ENCODE measurements at places on chromosomes 2 and 18. TPM values are rescaled to one million over a fixed set of nuclear protein-coding genes. Genes with fewer than 3 reads are reported as not detected.

DNA sequence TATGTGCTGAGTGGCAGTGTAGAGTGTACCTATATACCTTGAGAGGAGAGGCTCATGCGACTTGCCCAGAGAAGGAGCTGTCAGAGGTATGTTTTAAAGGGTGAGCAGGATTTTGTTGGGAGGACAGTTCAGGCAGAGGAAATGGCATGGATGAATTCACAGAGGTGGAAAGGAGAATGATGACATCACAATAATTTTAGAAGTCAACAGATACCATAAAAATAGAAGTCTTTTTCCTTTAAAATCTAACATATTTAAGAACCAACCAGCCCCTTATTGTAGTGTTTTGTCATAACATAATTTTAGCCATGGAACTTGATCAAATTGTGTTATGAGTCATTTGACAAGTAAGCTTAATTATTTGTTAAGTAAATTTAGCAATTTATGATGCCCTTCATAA, 538.1 kb upstream of the GYPC start:
- no peak overlapping the region for H3K4me3 ChIP-seq
- H3K4me1 ChIP-seq, result peaks cover 5% of the 10 kb centered on the region
- no peaks in the 10 kb centered on the region for H3K27me3 ChIP-seq
- H3K36me3 ChIP-seq, result no peaks in the 10 kb centered on the region

- H3K27ac ChIP-seq, result no peak overlapping the region
- no peak overlapping the region for H3K4me3 ChIP-seq
- H3K36me3 ChIP-seq, result no peaks in the 10 kb centered on the region
- no peaks in the 10 kb centered on the region for H3K27me3 ChIP-seq
- DNase-seq, result no peak
Measured at GRCh38 chr2:57617318-57617717, 429.3 kb upstream of the VRK2 start.

- peaks cover 21% of the 10 kb centered on the region for H3K4me1 ChIP-seq
- no peaks in the 10 kb centered on the region for H3K27me3 ChIP-seq
- DNase-seq, result no peak
Measured at GRCh38 chr2:54559006-54559445, 102.9 kb downstream of the SPTBN1 start.

- H3K27me3 ChIP-seq, result no peaks in the 10 kb centered on the region
- DNase-seq, result no peak
- H3K27ac ChIP-seq, result no peak overlapping the region
- no peak overlapping the region for H3K4me3 ChIP-seq
- H3K4me1 ChIP-seq, result peaks cover 13% of the 10 kb centered on the region
- no peaks in the 10 kb centered on the region for H3K36me3 ChIP-seq
Measured at GRCh38 chr18:77168811-77169311, 36.3 kb upstream of the MBP start.

DNA sequence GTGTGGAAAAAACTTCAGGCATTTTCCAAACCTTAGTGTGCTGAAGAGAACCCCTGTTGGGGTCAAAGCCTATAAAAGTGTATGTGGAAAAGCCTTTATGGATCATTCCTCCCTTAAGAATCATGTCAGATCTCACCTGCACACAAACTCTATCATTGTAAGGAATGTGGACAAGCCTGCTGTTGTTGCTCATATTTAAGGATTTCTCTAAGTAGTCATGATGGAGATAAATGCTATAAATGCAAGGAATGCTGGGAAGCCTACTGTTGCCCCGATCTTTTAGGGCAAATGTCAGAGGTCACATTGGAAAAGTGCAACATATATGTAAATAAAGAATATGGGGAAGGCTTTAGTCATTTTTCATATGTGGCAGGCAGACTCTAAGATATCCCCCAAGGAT, 129.5 kb downstream of the ICOS start:
- no peaks in the 10 kb centered on the region for H3K27me3 ChIP-seq
- no peaks in the 10 kb centered on the region for H3K36me3 ChIP-seq
- no peak overlapping the region for H3K4me3 ChIP-seq
- H3K27ac ChIP-seq, result no peak overlapping the region

DNA sequence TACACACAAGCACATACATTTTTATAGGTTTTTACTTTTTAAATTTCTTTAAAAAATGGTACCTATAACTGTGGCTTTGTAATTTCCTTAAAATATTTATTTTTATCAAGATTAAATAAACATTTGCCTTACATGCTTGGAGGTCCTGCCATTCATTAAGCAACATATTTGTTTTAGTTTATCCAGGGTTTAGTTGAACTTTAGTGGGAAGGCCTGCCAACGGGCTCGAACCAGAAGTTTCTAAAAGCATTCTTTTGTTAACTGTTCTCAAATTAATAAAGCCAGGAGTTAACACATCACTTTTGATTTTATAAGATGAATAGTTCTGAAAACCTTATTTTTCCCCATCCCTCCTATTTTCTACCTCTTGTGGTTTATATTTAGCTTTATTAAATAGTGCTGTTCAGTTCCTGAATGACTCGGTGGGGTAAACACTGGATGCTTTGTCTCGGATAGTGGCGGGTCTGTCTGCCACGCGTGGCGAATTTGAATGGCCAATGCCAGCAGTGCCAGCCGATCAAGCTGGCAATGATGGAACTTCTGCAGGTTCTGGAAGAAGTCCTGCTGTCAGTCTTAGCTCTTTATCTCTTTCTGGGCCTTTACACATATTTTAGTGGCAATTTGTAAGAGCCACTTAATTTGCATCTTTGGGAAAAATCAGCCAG, 32.2 kb downstream of the SH3YL1 start:
- no peaks in the 10 kb centered on the region for H3K27me3 ChIP-seq
- H3K27ac ChIP-seq, result no peak overlapping the region
- no peak overlapping the region for H3K4me3 ChIP-seq
- no peak for DNase-seq
- H3K36me3 ChIP-seq, result no peaks in the 10 kb centered on the region

The LONRF2 gene
- total RNA-seq, result 0.37 TPM

The NEMP2 gene
- total RNA-seq, result 13.8 TPM

The SLC40A1 gene
- total RNA-seq, result not detected
